Stimulated activated CD8-positive, alpha-beta memory T cell treated with anti-CD3 and anti-CD28 coated beads, Interleukin-15, amount 100 ng/mL, for 24 hours (primary cell): ENCODE measurements at places on chromosomes 11 and 22.

DNA sequence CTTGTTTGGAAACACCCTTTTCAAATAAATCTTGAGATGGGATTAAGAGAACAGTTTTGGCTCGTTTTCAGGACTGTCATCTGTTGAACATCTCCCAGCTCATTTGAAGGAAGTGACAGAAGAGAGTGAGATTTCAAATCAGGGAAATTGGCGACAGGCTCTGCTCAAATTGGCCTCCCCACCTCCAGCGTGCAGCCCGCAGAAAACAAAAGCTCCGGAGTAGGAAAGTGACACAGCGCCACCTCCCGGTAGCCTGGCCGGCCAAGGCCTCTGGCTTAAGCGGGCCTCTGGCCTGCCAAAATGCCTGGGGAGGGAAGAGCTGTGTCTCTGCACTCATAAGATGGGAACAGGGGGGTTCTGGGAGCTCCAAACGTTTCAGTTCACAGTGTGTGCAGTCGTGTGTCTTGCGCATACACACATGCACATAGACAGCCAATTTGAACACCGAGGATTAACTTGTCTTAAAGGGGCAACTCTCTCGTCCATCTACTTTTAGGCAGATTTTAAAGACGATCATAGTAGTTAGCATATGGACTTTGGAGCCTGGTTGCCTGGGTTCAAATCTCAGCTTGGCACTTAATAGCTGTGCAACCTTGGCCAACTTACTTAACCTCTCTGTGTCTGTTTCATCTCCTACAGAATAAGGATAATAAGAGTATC lies 132.7 kb upstream of the RCN1 start:
- DNase-seq = peak; percentile 41

DNA sequence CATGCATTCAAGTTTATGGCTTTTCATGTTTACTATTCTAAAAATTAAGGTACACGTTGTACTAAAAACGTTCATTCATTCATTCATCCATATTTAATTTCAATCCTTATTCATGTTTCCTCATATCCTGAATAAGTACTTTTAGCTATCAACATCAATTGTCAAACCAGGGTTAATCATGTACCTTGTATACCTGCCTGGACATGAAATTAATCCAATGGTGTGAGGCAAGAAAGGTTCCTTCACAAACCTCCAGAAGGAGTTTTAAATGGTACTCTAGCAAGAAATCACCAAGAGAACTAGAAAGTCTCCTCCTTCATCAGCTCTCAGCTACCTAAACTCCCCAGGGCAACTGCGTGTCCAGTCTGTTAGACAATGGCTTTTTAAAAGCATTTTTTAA lies 33.4 kb downstream of the TMEM123 start:
- DNase-seq = no peak

- DNase-seq = no peak
Measured at GRCh38 chr22:27879923-27880322, 39.1 kb downstream of the PITPNB start.

DNA sequence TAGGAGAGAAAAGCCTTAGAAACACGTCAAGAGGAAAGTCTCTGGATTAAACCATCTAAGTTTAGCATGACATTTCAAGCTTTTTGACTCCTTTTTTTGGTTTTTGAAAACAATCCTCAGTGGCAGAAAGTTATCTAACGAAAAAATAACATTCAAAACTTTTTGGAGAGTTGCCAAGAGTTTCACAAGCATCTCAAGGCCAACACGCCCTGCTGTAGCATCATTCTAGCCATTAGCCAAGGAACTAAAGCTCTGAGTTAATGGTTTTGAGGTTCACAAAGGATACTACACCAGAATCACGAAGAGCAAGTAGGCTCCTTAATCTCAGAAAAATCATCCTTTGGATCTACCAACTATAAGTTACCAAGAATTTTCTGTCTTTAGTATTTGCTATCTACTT lies 94.8 kb downstream of the PICALM start:
- DNase-seq = no peak

DNA sequence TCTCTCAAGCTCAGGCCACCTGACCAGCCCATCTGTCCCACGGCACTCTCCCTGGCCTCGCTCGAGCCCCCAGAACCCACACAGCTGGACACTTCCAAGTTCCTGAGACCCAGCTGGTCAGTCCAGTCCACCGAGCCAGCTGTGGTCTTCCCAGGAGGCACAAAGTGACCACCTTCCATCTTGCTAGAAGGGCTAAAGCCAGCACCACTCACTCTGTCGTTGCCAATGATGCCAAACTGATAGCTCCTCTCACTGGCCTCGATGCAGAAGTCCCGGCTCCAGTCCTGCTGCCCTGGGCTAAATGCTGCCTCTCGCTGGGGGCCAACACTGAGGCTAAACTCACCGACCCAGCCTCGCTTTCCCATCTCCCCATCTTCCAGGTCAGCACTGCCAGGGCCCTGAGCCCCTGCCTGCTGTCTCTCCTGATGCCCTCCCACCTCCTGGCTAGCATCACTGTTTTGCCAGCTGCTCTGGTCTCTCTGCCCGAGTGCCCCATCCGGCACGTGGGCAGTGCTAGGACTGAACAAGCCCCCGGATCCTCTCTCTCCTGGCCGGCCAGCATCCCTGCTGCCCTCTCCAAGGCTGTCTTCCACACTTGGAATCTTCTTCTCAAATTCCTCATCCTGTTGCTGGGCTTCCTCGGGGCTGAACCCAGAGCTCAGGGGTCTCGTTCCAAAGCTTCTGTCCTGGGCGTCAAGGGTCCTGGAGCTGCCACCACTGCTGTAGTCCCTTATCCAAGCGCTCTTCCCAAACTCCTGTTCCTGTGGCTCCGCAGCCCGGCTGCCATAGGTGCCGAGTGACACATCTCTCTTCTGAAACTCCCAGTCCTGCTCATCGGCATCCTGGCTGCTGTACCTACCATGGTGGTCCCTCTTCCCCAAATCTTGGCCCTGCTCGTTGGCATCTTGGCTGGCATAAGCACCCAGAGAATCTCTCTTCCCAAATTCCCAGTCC lies 15.4 kb downstream of the TNKS1BP1 start:
- DNase-seq = no peak

DNA sequence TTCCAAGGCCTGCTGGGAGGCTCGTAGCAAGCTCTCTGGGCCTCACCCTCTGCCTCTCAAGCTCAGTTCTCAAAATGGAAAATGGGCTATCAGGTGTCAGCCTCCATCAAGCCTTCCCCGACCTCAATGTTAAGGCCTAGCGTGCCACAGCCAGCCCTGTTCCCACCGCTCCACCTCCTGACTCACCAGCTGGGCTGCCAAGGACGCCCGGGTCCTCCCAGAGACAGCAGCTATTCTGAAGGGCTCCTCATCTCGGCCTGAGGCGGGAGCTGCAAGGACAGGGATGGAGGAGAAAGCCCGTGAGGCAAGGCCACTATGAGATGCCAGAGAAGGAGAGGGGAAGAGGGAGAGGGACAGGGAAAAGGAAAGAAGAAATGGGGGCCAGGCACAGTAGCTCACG lies 19.9 kb downstream of the ARAP1 start:
- no peak for DNase-seq

DNA sequence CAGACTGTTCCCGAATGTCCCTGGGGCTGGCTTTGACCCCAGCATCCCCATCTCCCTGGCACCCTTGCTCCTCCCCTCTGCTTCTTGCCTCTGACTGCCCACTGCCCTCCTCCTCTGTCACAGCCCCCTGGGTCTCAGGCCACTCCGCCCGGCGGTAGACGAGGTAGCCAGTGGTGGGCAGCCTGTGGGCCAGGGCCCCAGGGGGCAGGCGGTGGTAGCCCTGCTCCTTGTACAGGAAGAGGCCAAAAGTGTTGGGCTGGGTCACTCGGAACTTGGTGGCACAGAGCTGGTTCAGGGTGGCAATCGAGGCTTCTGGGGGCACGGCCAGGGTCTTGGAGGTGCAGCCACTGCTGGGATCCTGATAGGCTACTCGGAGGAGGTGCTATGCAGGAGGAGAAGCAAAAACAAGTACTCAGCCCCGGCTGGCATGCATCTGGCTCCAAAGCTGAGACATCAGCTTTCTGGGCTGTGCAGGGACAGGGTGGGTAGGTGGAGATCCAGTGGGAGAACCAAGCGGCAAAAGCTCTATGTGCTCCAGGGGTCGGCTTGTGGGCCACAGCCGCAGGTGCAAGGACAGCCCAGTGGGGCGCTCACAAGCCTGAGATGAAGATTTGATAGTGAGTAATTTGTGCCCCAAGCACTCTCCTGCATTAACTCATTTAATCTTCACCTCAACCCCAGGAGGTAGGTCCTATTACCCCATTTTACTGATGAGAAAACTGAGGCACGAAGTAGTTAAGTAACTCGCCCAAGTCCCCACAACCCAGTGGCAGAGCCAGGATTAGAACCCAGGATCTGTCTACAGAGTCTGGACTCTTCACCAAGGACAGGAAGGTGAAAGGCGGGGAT lies 3.6 kb downstream of the RIN1 start:
- DNase-seq = no peak
